ENCODE measurements at places on chromosomes 12 and 14.

DNA sequence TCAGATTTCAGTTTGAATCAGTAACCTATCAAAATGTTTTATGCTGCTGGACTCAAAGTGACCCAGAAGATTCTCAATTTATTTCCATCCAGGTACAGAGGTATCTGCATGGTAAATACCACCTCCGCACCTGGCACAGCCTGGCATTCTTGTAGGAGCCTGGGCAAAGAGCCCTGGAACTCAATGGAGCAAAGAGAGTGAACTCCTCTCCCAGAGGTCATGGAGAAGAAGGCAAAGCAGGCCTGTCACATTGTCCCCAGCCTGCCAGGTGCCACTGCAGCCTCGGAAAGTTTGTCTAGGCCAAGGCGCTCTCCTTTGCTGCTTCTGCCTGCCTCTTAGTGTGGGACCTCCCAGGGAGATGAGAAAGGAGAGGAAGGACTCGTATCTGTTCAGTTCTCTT is 319.8 kb downstream of the ZFP36L1 start:
- DNase-seq: no peak

GRCh38 chr12:51961834-51962233 is 10.3 kb downstream of the ACVR1B start:
- no peak for DNase-seq

DNA sequence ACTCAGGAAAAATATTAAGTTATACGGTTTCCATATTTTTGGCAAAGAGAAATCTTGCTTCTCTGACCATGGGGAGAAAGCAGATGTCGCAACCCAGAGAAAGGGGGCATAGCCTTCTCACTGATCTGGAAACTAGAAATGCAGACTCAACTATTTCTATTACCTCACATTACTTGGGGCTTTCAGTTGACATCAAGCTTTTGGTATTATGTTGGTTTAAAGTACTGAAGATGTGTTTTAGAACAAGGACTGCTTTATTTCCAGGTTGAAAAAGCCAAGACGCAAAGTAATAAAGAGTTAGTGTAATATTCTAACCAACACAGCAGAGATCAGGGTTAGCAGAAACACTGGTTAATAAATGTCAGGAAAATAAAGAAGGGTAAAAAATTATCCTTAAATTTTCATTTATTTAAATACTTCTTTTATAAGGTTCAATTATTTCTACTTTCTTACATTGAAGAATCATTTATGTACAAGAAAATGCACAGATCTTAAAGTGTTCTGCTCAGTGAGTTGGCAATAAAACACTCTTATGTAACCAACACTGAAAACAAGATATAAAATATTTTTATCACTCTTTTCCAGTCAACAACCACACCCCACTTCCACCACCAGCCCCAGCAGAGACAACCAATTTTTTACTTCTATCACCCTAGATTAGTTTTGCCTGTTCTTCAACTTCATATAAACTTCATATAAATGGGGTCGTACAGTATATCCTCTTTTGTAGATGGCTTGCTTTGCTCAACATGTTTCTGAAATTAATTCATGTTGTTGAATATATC is 26.0 kb downstream of the DCP1B start:
- no peak for DNase-seq

GRCh38 chr14:105374389-105374788 is 23.9 kb upstream of the TEX22 start:
- DNase-seq: no peak

DNA sequence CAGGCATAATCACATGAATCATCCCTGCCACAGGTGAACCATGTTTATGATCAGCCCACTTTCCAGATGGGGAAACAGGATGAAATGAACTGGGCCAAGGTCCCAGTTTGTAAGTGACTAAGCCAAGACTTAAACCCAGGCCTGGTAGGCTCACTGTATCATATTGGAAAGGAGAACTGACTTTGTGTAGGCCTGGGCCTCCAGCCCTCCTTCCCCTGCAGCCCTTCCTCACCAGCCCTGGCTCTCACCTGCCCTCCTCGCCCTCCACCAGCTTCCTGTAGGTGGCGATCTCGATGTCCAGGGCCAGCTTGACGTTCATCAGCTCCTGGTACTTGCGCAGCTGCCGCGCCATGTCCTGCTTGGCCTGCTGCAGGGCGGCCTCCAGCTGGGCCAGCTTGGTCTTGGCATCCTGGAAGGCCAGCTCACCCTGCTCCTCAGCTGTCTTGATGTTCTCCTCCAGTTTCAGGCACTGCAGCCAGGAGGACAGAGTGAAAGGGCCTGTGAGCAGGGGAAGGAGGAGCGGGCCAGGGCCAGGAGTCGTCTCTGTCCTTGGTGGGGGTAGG is 19.8 kb downstream of the KRT80 start:
- no peak for DNase-seq

- no peak for DNase-seq
Observed at GRCh38 chr12:14260011-14260993, 105.2 kb upstream of the ATF7IP start.

DNA sequence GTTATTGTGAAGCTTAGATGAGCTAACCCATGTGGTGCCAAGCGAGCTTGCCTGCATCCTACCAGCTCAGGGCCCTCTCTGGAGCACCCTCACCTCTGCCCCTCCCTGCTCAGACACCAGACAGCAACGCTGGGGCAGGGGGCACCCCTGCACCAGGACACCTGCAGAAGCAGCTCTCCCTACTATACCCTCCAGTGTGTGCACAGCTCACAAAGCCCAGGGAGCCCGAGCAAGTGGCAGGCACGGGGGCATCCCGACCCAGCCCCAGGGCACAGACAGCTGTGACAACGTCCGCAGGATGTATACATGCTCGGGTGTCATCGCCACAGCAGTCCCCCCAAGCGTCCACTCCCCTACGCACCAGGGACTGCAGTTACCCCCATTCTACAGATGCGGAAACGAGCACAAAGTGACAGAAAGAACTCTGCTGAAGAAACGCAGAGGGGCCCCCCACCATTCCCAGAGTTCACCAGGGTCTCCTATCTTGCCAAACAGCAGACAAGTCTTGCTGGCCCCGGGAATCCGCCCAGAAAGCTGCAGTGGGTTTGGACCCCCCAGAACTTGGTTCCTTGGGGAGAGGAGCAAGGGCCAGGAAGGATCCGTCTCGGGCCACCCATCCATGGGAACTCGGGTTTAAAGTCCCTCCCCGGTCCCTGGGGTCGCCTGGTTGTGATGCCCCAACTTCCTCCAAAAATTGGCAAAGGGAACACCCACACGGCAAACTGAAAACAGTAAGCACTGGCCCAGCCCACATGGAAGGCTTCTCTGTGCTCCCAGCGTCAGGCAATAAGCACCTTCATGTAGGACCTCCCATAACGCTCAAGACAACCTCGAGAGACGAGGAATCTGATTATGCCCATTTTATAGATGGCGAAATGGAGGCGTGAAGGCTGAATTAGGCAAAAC is 12.0 kb downstream of the NCOR2 start:
- no peak for DNase-seq

DNA sequence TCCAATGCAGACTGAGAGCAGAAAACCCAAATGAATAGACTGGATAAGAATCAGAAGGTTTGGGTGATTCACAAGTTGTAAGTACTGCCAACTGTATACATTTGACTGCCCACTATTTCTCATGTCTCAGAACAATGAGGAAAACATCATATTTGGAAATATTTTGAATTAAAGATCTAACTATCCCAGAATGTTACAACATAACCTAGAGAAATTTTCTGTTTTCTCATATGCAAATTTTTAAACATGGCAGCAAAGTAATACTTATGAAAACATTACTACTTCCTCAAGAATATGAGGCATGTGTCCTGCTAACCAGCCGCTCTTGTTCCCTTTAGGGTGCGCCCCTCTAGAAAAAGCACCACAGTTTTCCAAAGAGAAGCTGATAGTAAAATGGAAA is 179.9 kb downstream of the PTPRO start:
- no peak for DNase-seq

GRCh38 chr14:22131749-22132476 is 457.1 kb downstream of the DAD1 start:
- no peak for DNase-seq

DNA sequence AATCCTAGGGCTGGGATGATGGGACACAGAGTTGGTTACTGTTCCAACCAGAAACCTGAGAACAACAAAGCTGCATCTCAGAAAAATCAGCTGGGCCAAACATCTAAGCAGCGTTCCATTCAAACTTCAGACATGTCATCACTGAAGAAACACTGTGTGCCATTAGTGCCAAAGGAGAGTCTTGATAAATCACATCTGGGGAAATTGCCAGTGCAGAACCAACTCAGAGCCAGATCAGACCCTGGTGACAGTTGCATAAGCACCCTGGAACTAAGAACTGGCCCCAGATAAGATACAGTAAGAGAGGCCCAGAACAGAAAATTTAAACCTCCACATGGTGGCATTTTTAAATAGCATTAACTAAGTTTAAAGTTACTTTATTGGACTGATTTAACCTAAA is 482.8 kb downstream of the PRKD1 start:
- DNase-seq: no peak

DNA sequence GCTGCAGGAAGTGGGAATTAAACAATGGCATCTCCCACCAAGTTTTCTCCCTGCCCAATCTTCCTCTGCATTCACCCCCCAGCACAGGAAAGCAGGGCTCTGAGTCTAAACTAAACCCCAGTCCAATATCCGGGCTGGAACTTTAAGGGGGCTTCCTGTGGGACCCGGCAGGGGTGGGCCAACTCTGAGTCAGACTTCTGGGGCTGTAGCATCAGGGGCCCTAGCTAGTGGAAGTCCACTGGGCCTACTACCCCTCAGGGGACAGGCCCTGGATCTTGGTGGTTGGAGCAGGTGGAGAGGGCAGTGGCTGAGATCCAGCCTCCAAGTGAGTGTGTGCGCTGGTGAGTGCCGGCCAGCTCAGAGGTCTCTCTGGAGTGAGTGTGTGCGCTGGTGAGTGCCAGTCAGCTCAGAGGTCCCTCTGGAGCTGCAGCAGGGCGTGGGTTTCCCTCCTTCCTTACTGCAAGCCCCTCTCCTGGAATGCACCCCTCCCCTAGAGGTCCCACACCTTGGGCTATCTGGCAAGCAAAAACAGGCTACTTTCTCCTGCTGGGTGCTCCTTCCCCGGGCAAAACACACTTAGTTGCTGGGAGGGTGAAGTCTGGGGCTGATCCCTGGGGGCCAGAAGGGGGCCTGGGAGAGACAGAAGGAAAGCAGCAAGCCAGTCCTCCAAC is 5.6 kb upstream of the LHX5 start:
- DNase-seq: no peak

DNA sequence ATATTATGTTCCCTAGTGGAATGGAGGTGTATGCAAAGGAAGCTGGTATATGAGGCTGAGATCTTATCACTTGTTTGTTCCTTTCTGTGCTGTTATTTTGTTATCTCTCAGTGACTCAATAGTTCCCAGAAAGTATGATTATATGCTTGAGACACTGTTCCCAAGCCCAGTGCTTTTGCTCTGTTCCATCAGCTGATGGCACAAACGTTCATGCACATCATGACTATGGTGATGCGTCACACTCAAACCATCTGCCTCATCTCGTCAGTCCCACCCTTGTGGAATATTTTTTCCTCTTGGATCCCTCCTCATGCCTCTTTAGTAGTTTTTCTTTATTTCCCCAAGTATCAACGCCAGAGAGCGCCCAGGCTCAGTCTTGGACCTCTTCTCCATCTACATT is 786.9 kb downstream of the AACS start:
- no peak for DNase-seq

DNA sequence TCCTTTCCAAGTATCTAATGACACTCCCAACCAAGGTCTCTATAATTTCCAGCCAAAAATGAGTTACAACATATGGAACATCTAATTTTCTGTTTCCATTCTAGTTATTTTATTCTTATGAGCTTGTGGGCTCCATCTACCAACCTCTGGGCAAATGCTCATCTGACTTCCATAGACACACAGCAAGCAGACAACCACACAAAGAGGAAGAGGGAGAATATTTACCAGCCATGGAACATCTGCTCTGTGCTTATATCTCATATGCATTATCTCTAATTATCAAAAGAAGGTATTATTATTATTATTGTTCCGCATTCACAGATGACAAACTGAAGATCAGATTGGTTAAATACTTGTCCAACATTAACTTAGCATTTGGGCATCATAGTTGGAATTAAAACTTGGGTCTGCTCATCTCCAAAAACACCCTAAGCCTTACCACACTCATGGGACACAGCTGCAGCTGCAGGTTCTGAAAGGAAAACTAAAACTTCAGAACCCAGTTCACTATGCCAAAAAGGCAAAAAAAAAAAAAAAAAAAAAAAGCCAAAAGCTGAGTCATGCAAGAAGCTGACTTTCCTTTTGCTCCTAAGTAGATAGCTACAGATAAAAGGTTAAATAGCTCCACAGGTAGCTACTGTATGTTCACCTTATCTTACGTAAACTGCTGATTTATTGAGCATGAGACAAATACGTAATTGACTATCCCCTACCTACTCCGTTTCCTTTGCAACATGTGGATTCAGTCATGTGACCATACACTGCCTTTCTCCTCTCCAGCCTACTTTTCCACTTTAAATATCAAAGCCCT is 23.6 kb upstream of the TCL1B start:
- DNase-seq: no peak

DNA sequence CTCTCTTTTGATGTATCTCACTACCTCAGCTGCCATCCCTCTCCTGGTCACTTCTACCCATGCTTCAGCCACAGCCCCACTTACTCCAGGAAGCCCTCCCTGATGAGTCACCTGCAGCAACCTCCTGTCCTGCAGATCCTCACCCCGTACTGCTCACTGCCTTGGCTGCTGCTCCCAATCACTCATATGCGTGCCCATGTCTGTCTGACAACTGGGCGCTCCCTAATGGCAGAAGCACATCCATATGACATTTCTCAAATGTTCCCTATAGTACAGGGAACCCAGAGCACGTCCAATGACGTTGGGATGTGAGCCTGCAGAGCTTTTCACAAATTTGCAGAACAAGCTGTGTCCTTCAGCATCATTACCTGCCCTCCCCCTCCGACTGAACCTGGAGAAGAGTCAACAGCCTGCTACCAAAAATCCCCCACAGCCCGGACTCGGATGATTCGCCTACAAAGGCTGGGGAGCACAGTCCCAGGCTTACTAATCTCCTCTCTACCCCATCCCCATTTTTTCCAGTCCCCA is 90.0 kb downstream of the SINHCAF start:
- DNase-seq: no peak

- no peak for DNase-seq
Observed at GRCh38 chr14:68636597-68636996, 156.3 kb downstream of the ZFP36L1 start.

DNA sequence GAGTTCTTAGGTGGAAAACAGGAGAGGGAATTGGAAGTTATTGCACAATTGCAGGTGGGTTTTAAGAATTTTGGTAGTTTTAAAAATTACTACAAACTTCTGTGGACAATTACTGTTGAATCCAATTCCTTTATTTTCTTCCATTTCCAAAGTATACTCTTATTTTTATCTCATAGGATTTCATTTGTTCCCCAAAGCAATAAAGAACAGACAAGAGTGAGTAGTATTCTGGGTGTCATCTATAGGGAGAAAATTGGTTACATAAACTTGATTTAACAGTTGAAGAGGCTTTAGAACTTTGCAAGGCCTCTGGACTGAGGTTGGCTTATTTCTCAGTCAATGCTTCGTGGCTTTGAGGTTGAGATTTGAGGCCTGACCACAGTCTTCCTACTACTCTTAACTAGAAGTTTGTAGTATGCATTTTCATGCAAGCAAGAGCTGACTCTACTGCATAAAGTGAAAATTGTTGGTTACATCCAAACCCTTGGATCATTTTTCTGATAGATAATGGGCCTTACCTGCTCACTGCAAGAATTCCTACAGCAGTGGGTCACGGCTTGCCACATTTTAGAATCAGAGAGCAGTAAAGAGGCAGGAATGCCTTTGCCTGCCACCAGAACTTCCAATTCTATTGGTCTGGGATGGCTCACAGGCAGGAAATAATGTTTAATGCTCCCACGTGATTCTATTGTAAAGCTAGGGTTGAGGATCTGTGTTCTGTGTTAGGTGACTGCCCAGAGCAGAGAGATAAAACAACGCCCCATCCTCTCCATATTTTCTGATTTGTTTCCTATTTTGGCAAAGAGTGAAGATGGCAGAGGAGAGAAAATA is 270.5 kb downstream of the TTC6 start:
- no peak for DNase-seq

Data from stimulated activated CD4-positive, alpha-beta T cell treated with anti-CD3 and anti-CD28 coated beads, Interleukin-4, amount 100 ng/mL, for 48 hours (primary cell).